Osteoblast (primary cell): ENCODE measurements at places on chromosomes 3 and 15. TPM values are rescaled to one million over a fixed set of nuclear protein-coding genes. Genes with fewer than 3 reads are reported as not detected.

STRA6 gene
- under 0.01 and 0.36 TPM in 2 replicates for total RNA-seq

CATSPER2 gene
- total RNA-seq = 1.1 and 3.8 TPM in 2 replicates

UBE3A gene
- 91.2 and 94.0 TPM in 2 replicates for total RNA-seq

PLD1 gene
- 18.1 and 29.5 TPM in 2 replicates for total RNA-seq

PLXNB1 gene
- 23.3 and 33.7 TPM in 2 replicates for total RNA-seq

HACD2 gene
- total RNA-seq = 22.7 and 27.5 TPM in 2 replicates

CPEB1 gene
- 29.2 and 36.6 TPM in 2 replicates for total RNA-seq

SH2D7 gene
- total RNA-seq = not detected in 2 replicates

TNFAIP8L3 gene
- 8.3 and 11.2 TPM in 2 replicates for total RNA-seq

BFSP2 gene
- not detected in 2 replicates for total RNA-seq

CAPN3 gene
- 1.1 and 3.2 TPM in 2 replicates for total RNA-seq
